ENCODE measurements at places on chromosomes 1 and 21. TPM values are rescaled to one million over a fixed set of nuclear protein-coding genes. Genes with fewer than 3 reads are reported as not detected.

- DNase-seq, result no peak
- no peaks in the 10 kb centered on the region for H3K36me3 ChIP-seq
- H3K27me3 ChIP-seq, result no peaks in the 10 kb centered on the region
- no peak overlapping the region for H3K4me3 ChIP-seq
- no peak overlapping the region for H3K27ac ChIP-seq
- H3K4me1 ChIP-seq, result no peaks in the 10 kb centered on the region
Measured at GRCh38 chr1:3498246-3498930, 43.9 kb downstream of the ARHGEF16 start.

GRCh38 chr1:93501829-93502369 lies 54.0 kb downstream of the FNBP1L start:
- no peaks in the 10 kb centered on the region for H3K36me3 ChIP-seq
- DNase-seq, result no peak
- H3K4me3 ChIP-seq, result no peak overlapping the region
- H3K4me1 ChIP-seq, result no peaks in the 10 kb centered on the region
- H3K27ac ChIP-seq, result no peak overlapping the region

GRCh38 chr1:1889090-1889750 lies 1.7 kb downstream of the GNB1 start:
- H3K4me3 ChIP-seq, result peak overlapping the region; percentile 84
- no peaks in the 10 kb centered on the region for H3K36me3 ChIP-seq

The HTR6 gene
- total RNA-seq, result not detected

Data from breast epithelium (tissue), 4 donors.